Renal cortical epithelial cell (primary cell): ENCODE measurements at places on chromosomes 1 and 21.
A peak's percentile ranks its signal among the peaks of the same experiment; 100 is the strongest.

DNA sequence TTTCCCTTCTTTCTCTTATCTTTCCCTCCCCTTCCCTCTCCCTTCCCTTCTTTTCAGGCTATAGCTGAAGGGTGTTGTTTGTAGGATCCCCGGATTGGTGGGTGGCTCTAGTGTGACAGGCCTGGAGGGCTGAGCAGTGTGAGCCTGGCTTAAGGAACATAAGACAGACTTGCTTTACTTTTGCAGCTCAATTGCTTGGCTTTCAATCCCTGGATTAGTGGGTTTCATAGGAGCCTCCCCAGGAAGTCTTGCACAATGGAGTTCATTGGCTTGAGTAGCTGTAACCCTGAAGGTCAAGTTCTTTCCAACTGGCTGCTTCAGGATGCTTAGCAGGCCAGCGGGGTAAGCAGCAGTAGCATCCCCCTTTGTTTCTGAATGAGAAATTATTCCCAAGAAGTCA is 126.7 kb downstream of the CAMTA1 start:
- peak; percentile 75 for DNase-seq

DNA sequence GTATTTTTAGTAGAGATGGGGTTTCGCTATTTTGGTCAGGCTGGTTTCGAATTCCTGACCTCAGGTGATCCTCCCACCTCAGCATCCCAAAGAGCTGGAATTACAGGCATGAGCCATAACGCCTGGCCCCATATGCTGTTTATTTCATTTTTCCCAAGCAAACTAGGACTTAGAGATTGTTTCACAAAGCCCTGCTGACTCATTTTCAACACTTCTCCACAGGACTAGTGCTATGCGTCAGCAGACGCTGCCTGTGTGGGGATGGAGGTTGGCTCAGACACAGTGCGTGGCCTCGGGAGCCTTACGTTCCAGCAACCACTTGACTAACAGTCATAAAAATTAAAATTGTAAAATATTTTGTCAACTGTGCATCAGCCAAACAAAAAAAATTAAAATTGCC is 22.7 kb downstream of the PKNOX1 start:
- no peak for DNase-seq

- peak; percentile 53 for DNase-seq
Observed at GRCh38 chr1:163048869-163049268, 20.3 kb upstream of the RGS4 start.

GRCh38 chr1:212699104-212699624 is 476 bp downstream of the BATF3 start:
- no peak for DNase-seq

DNA sequence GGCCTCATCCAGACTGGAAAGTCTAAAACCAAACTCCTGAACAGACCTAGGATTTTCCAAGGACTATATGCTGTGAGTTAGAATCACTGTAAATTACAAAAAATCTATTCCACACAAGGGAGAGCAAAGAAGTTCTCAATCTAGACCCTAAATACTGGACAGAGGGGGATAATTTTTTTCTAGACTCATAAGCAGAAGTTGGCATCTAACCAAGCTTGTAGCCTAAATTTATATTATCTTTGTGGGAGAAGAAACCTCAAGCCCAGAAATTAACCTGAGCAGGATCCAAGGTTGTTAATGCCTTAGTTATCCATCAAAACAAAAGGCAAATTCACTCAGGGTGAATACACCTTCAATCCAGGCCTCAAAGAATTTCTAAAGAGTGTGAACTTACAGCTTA is 290.2 kb downstream of the SMYD3 start:
- DNase-seq = no peak

GRCh38 chr21:41480086-41480690 is 27.8 kb downstream of the TMPRSS2 start:
- DNase-seq = no peak

GRCh38 chr1:29033829-29034466 is 89.8 kb downstream of the TMEM200B start:
- peak; percentile 63 for DNase-seq

DNA sequence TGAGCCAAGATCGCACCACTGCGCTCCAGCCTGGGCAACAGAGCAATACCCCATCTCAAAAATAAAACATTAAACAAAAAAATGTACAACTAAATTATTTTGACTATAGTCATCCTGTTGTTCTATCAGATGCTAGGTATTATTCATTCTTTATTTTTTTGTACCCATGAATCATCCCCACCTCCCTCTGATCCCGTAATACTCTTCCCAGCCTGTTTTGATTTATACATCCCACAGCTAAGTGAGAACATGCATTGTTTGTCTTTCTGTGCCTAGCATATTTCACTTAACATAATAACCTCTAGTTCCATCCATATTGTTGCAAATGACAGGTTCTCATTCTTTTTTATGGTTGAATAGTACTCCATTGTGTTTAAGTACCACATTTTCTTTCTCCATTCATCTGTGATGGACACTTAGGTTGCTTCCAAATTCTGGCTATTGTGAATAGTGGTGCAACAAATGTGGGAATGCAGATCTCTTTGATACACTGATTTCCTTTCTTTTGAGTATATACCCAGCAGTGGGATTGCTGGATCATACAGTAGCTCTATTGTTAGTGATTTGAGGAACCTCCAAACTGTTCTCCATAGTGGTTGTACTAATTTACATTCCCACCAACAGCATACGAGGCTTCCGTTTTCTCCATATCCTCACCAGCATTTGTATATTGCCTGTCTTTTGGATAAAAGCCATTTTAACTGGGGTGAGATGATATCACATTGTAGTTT is 84.4 kb downstream of the MACF1 start:
- peak; percentile 13 for DNase-seq

GRCh38 chr1:59298710-59299346 is 1.9 kb downstream of the FGGY start:
- no peak for DNase-seq
